ENCODE measurements at places on chromosomes 2 and 18. TPM values are rescaled to one million over a fixed set of nuclear protein-coding genes. Genes with fewer than 3 reads are reported as not detected.

Gene ASXL3
- total RNA-seq: 1.5 TPM

Gene PROKR1
- 1.3 TPM for total RNA-seq

Gene ANKAR
- 6.6 TPM for total RNA-seq

Gene ASB18
- not detected for total RNA-seq

Gene BCL11A
- total RNA-seq: 0.64 TPM

Gene CHN1
- total RNA-seq: 7.0 TPM

Gene SCYGR4
- total RNA-seq: not detected

Gene EIF2AK2
- total RNA-seq: 56.2 TPM

Gene EN1
- 4.4 TPM for total RNA-seq

Gene ASB1
- total RNA-seq: 31.0 TPM

Gene NAT8
- total RNA-seq: not detected

Gene FOXI3
- not detected for total RNA-seq

Gene ANO7
- 1.7 TPM for total RNA-seq

Gene RPRM
- 0.22 TPM for total RNA-seq

Gene KCNG2
- total RNA-seq: 0.51 TPM

Gene DSG4
- not detected for total RNA-seq

Gene PLCD4
- total RNA-seq: 1.0 TPM

Gene HOXD13
- total RNA-seq: 1.1 TPM

Gene PAX8
- total RNA-seq: 5.3 TPM

Gene VAMP5
- 70.3 TPM for total RNA-seq

Gene ZEB2
- total RNA-seq: 329 TPM
